ENCODE measurements at places on chromosomes 6 and 20.
A peak's percentile ranks its signal among the peaks of the same experiment; 100 is the strongest.

DNA sequence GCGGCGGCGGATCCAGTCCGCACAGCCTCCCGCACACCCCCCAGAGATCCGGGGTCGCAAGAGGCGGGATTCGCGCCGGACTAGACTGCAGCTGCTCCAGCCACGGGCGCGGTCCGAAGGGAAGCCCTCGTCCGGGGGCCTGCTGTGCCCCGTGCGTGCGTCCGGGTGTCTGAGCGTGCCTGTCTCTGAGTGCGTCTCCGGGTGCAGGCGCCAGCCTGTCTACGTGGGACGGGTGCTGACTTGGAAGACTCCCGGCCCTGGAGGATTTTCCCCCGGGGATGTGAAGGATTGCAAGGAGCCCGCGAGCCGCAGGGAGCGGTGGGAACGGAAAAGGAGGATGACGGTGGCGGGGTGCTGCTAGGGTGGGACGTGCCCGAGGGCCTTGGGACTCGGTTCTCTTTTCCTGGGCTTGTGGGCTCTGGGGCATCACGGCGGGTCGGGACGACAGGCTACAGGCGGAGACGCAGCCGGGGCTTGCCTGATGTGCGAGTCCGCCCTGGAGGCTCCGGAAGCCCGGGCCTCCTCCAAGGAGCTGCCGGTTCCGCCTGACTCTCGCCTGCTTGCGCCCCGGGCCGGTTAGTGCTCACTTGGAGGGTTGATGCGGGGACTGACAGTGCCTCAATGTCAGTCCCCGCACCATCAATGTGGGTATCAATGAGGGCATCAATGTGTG, 5.7 kb downstream of the MAFB start:
- DNase-seq = no peak

DNA sequence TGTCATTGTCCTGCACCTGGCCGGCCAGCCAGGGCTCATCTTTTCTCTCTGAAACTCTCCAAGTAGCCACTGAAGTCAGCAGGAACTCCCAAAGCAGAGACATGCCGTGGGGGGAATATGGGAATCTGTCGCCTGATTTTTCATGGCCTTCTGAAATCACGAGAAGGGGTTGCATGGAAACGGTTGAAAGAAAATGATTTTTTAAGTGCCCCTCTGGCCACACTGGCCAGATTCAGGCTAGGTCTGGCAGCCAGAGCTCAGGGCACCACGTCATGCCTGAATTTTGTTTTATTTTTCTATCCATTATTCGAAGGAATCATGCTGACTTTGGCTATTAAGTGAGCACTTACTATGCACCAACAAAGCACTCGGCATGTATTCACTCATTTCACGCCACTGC, 65.2 kb downstream of the EYA2 start:
- no peak for DNase-seq

GRCh38 chr6:136225496-136225895, 24.6 kb downstream of the MTFR2 start:
- DNase-seq = no peak

DNA sequence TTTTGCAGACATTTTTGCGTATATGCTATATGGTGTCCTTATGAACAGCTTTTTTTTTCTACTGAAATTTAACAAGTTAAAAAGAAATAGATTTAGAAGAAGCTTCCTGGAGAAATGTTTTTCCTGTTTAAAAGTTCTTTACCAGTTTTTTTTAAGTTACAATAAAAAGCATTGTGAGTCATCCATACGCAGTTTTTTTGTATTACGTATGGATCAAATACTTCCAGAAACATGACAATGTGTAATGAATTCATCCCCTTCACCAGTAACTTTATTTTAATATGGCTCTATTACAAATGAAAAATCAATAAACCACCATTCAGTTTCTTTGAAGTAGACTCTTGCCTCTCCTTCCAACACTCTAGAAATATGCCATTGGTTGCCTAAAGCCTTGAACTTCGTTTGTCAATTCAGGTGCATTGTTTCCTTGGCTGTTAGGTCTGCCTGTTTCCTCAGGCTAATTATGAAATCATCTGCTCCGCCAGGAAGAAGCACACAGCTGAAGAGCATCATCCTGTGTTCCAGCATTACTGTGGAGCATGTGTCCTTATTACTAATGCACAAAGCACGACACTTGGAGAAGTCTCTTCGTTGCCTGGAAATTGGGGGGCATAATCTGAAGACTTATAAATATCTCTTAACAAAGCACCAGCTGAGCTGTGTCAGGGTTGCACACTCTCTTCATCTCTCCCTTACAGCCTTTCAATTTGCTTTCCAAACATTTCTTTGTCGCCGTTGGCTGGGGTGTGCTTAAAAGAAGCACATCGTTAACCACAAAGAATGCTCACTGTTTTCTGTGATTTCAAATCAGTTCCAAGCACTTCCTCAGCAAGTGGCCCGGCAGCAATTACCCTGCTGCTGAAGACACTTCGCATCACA, 9.6 kb downstream of the MOXD1 start:
- no peak for DNase-seq

DNA sequence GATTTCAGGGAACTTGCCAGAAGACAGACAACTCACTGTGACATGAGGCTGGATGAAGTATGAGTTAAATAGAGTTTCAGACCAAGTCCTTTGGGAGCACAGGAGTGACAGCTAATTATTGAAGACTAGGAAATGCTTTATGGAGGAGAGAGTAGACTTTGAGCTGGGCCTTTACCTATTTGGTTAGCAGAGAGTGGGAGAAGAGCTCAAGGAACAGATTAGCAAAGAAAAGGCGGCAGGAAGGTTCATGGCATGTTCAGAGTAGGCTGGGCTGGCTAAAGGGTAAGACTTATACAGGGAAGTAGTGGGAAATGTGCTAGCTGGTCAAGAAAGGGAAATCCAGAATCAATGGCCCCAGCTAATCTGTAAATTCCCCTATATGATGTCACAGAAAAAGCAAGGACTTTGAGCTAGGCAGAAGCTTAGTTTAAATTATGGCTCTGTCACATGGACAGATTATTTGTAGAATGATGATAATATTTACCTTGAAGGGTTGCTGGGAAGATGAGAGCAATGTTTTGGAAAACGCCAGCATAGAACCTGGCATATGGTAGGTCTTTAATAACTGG, 19.0 kb downstream of the CEP250 start:
- no peak for DNase-seq

GRCh38 chr6:34148631-34149451, 3.0 kb upstream of the GRM4 start:
- DNase-seq = no peak

DNA sequence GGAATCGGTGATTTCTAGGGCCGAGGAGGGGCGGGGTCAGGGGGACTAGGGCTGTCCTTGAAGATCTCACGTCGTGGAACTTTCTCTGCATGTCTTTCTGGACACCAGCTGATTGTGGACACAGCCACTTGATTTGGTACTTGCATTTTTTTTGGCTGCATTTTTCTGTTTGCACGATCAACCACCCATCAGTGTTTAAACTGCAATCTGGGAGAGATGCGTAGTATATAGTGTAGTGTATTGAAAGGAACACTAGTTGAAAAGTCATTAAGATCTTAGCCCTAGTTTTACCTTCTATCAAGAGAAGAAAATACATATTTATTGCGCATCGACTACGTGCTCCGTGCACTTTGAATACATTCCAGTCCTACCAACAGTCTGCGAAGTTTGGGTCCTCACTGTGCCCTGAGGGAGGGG, 657 bp downstream of the NT5DC1 start:
- peak; percentile 29 for DNase-seq

GRCh38 chr6:53130569-53131290, 17.9 kb downstream of the GCM1 start:
- DNase-seq = no peak

DNA sequence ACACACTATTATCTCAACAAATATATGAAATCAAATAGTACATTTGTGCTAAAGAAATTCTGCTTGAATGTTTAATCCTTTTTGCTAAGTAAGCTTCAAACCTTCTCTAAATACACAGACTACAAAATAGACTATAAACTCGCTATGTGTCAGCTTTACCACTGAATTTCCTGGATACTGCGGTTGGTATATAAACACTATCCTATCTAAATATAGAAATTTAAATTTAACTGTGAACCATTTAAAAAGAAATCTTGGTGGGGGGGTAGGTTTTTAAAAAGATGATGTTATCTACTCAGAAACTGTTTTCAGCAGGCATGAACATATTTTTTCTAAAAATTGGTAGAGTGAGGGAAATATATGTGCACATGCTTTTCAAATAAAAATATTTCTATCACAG, 306.5 kb upstream of the RUNX2 start:
- DNase-seq = no peak

GRCh38 chr20:49312661-49313060, 34.8 kb upstream of the ZNFX1 start:
- no peak for DNase-seq

GRCh38 chr6:170439366-170440361, 113.4 kb downstream of the PSMB1 start:
- no peak for DNase-seq

DNA sequence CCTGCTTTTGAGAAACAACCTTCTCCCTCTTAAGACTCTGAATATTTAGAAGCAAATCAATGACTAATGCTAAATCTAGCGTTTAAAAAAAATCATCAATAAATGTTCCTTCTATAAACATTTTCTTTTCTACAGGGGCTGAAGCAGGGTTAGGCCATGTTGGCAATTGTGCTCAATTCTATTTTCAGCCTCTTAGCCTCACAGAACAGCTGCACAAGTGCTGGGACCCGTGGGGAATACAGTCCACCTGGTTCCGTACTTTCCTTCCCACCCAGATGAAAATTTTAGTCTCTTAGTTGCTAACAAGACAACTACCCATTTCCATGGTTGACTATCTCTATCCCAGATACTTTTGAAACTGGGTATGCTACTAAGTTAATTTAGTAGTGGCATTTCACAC, 138.6 kb downstream of the RPS12 start:
- no peak for DNase-seq

GRCh38 chr20:11053310-11053709, 379.5 kb upstream of the JAG1 start:
- DNase-seq = no peak

DNA sequence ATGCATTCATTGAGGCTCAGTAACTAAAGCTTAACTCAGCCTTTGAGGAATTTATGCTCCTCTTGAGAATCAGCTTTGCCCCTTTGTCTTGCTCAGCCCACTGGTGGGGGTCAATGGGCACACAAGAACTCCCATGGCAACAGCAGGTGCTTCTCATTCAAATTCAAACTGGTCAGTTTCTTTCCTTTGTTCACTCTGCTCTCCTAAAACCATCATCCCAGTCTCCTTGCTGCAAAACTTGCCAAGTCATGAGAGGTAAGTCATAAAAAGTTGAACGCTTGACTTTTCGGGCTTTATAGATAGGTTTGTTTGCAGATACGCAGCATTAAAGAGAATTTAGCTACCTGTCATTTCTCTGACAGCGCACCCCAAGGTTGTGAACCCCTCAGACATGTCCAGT, 146.8 kb downstream of the TFAP2A start:
- DNase-seq = no peak

GRCh38 chr6:15374119-15374518, 128.2 kb downstream of the JARID2 start:
- DNase-seq = no peak

GRCh38 chr6:63352069-63352543, 32.3 kb upstream of the LGSN start:
- peak; percentile 21 for DNase-seq

DNA sequence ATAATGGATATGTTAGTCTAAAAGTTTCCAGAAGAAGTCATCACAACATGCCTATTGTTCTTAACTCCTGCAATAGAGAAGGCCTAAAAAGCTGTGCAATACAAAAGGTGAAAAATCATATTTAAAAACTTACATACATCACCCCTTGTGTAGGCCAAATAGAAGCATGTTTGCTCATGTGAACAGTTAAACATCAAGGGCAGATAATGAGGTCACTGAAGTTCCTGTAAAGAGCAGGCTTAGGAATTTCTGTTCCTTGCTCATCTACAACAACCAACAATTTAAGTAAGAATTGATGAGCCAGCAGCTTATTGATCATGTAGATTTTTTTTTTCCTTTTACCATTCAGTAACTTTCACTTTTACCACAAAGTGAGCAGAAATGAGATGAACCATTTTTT, 7.5 kb upstream of the NUP153 start:
- no peak for DNase-seq

- DNase-seq = peak; percentile 64
Observed at GRCh38 chr6:110543106-110543505, 66.7 kb upstream of the SLC22A16 start.

- no peak for DNase-seq
Observed at GRCh38 chr6:149468179-149468578, 16.6 kb downstream of the ZC3H12D start.

DNA sequence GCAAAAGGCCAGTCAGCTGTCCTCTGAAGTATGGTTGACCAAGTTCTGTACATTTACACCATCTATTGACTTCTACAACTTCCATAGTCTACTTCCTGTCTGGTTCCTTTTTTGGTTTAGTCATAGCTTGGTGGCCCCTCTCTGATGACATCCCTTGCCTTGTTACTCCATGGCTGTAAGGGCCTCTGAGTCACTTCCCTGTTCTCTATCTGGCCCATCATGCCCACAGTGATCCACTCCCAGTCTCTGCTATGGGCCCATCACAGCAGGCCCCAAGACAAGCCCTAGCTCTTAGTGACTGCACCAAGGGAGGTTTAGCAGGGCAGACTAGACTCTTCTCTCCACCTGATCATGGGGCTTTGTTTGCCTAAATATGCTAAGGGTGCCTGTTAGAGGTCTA, 441.6 kb downstream of the HACE1 start:
- DNase-seq = no peak

DNA sequence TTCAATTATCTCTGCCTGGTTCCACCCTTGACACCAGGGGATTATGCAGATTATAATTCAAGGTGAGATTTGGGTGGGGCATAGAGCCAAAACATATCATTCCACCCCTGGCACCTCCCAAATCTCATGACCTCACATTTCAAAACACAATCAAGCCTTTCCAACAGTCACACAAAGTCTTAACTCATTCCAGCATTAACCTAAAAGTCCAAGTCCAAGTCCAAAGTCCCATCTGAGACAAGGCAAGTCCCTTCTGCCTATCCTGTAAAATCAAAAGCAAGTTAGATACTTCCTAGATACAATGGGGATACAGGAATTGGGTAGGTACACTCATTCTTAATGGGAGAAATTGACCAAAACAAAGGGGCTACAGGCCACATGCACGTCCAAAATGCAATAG, 73.7 kb upstream of the SLC24A3 start:
- DNase-seq = no peak

- DNase-seq = no peak
Observed at GRCh38 chr6:68025764-68026163, 609.3 kb upstream of the ADGRB3 start.

DNA sequence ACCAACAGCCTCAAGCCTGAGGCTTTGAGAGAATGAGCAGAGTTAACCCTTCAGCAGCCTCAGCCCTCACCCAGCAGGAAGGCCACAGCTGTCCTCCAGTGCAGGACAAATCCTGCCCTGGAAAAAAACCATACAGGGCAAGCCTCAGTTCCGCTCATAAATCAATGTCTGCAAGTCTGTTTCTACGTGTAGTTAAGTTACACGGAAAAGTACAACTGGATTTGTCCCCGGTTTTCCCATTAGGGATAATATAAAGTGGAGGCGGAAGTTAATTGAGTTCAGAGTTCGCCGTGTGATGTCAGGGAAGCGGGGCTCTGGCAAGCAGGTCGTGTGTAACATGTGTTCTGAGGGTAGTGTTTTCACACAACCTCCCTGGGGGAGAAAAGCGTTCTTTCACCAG, 44.2 kb upstream of the EYA2 start:
- no peak for DNase-seq
